ENCODE measurements at places on chromosomes 1 and 21.

DNA sequence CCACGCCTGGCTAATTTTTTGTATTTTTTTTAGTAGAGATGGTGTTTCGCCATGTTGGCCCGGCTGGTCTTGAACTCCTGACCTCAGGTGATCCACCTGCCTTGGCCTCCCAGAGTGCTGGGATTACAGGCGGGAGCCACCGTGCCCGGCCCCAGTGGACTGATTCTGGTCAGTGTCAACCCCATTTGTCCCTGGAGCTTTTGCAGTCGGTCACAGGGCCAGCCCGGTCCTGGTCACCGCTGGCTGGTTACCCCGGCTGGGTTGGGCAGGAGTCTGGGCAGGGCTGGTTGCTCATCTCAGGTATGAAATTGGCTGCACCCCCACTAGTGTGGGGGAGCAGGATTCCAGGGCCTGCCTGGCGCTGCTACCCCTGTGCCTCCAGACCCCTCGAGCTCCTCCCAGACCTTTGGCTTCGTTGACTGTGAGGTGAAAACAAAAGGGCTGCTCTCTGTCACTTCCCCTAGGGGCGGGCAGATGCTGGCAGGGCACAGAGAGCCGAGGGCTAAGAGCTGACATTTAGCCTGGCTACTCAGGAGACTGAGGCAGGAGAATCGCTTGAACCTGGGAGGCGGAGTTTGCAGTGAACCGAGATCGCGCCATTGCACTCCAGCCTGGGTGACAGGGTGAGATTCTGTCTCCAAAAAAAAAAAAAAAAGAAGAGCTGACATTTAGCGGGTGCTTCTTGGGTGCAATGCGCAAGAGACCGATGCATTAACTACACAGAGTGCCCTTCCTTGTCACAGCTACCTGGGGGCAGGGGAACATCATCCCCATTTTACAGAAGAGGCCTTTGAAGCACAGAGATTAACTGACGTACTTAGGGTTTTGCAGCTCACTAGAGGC, 10.6 kb downstream of the TNFRSF1B start:
- DNase-seq, result no peak

DNA sequence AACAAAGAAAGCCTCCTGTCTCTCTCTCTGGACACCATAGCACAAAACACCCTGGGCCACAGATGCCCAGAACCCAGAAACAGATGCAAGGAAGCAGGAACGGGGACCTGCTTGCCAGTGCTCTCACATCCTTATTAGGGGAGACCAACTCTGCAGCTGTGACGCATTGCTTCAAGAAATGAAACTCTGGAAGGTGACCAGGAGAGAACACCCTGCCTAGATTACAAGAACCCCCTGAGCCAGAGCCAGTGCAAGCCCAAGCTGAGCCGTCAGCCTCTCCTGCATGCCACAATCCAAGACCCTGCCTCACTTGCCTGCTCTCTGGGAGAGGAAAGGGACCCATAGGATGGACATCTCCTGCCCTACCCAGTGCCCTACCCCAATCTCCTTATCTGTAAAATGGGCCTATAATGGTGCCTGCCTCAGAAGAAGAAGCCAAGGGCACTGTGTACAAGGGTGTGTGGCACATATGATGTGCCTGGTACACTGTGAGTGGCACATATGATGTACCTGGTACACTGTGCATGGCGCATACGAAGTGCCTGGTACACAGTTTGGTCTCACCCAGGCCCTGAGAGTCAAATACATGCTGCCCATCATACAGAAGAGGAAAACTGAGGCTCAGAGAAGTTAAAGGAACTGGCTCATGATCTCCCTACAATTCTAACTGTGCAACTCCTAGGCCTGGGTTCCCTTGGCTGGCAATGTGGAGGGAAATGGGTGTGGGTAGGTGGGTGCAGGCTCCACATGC, 16.8 kb upstream of the FAM131C start:
- no peak for DNase-seq

- DNase-seq, result no peak
Observed at GRCh38 chr1:70005386-70006034, 199.9 kb downstream of the LRRC40 start.

DNA sequence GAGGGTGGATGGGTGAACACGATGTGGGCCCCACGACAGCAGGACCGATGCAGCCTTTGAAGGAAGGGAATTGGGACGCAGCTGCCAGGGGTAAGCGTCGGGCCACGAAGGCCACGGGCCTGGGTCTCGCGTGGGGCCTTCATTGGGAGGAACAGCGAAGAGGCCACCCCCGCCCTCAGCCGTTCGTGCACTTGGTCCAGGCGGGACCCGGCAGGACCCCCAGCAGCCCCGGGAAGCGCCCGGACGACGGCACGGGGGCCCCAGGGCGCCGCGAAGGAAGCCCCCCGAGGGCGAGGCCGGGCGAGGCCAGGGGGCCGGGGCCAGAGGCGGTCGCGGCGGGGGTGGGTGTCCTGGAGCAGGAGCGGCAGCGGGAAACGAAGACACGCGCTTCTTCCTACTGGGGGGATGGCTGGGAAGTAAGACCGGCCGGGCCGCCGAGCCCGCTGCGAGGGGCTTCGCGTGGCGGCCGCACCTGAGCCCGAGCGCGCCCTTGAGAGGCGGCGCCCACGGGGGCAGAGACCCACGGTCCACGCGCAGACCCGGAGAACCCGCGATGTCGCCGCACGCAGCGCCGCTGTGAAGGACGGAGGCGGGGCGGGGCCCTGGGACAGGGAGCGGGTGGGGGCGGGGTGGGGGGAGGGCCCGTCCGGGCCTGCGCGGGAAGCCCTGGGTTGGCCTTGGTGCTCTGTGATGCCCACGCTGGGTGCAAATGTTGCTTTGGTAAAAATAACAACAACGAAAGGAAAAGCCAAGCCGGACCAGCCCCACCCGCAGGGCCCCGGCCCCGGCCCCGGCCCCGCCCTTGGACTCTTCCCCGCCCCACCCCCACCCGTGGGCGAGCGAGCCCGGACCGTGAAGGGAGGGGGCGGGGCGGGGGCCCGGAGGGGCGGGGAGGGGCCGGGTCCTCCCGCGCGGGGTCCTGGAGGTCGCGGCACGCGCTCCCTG, 56.0 kb upstream of the ADARB1 start:
- no peak for DNase-seq

- no peak for DNase-seq
Observed at GRCh38 chr1:160630523-160631451, 16.1 kb downstream of the SLAMF1 start.

DNA sequence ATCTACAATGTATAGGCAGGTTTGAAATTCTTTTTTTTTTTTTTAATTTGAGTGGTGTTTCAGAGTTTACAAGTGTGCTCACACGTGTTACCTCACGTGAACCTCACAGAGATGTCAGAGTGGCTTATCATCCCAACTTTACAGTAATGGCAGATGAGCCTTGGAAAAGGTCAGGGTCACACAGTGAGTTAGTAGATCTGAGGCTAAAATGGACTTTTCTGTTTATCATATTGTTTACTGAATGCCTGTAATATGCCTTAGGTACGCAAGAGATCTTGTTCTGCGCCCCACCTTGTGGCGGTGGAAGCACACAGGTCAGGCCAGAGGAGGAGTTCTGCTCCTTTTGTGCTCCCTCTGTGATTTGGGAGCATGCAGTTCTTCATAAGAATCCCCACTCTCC, 80.0 kb downstream of the DYRK1A start:
- no peak for DNase-seq

DNA sequence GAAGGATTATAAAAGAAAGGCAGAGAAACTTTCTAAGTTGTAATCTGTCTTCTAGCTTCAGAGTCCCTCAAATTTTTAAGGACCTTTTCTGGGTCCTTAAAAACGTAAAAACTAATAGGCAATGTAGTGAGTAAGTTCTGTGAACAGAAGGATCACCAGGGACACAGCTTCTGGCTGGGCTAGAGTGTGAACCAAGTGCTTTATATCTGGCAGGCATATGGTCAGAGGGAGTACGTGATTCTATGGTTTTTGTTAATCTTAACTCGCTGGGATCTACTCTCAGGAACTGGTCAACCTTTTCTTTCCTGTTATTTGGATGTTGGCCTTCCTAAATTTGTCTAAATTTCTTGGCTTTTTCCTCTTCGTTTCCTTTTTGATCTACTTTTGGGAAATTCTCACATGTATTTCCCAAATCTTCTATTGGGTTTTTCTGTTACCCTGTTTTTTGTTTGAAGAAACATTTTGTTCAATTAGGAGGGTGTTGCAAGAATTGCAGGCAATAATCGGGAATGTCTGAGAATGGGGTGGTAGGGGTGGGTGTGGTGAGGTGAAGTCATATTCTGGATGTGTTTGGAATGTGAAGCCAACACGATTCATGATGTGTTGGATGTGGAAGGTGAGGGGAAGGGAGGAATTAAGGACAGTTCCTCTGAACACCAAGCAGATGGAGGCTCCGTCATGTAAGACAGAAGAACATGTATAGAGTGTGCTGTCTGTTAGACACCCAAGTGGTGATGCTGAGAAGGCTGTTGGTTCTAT, 193.2 kb downstream of the FMN2 start:
- peak; percentile 68 for DNase-seq

DNA sequence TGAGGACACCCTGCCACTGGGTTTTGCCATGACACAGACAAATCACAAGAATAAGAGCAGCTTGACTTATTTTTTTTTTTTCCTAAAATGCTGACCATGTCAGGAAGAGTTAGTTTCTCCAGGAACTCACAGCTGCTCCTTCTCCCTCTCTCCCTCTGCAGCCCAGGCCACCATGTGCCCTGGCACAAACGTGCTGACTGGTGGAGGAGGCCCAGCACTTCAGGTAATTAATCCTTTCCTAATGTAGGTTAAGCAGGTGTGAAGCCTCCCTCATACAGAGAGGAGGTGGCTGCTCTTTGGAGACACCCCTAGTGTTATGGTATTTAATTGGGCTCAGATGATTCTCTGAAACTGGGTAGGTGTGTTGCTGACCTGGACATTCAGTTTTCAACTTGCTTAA, 129.8 kb upstream of the USH2A start:
- DNase-seq, result no peak

DNA sequence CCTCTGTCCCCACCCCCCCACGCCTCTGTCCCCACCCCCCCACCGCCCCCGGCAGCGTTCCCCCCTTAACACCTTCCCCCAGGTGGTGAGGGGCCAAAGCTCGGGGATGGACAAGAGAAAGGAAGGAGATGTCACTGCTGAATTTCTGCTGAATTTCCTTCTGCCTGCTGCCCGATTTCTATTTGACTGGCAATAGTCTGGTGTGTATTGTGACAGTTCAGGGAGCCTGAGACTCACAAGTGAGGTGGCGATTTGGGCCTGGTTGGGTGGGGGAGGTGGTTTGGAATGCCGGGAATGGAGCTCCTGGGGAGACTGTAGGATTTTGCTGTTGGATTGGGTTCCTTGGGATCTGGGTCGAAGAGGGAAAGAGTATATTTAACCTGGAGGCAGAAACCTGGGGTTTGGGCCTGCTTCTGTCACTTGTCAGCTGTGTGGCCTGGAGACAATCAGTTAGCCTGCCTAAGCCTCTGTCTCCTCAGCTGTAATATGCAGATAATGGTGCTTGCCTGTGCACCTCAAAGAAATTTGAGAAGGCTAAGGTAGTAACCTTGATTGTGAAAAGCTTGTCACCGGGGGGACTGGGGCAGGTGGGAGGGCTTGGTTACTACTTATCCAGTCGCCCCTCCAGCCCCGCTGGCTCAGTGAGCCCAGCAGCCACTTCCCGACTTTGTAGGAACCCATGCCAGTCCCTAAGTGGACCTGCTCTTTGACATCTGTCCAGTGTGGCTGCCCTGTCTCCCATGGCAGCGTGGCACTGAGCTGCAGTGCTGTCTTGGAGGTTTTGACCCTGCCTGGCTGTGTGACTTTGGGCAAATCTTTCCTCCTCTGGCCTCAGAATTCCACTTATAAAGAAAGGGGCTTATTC, 7.7 kb upstream of the LMNA start:
- DNase-seq, result no peak

DNA sequence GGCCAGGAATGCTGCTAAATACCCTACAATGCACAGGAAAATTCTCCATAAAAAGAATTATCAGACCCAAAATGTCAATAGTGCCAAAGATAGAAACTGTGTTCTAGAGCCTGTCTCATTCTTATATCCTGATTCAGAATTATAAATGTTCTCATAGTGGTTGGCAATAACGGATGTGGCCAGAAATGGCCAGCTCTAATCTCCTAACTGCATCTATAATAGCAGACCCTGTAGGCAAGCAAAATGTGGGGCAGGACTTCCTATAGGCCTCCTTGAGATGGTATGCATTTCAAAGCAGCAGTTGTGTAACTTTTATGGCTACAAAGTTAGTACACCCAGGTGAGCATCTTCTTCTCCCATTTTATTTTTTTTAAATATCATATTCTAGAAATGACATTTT, 95.9 kb upstream of the SGIP1 start:
- no peak for DNase-seq

DNA sequence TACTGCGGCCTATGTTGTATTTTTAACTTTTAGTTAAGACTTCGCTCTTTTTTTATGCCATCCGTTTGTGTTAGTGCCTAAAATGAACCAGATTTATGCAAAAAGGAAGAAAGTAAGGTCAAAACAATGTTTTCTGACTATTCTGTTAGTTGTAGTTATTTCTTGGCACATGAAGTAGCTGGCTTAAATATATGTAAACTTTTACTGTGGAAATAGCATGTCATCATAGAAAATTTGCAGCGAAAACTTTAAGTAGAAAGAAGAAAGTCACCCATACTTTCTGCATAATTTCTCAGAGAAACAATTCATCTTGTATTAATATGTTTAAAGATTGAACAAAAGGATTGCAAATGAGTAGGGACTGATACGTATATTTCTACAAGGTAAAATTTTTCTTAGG, 106.4 kb downstream of the NEK7 start:
- no peak for DNase-seq

GRCh38 chr1:153337980-153338853, 10.4 kb downstream of the PGLYRP4 start:
- DNase-seq, result no peak

DNA sequence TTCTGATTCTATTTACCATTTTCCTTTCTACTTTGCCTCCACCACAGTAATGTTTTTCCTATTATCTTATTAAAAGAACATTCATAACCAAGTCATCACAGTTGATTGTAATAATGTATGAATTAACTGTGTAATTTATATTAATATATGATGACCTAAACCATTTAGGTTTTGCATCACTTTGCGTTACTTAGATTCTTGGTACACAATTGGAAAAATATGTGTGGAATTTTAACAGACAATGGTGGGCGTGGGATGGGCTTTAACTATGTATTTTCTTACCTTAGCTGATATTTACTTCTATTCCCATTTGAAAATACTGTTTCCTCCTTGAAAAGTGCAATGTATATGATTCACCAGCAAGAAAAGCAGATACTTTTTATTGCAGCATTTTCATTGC, 3.6 kb downstream of the KRTAP21-3 start:
- DNase-seq, result no peak

GRCh38 chr1:195754874-195755273, 853.4 kb downstream of the KCNT2 start:
- DNase-seq, result peak; percentile 57

DNA sequence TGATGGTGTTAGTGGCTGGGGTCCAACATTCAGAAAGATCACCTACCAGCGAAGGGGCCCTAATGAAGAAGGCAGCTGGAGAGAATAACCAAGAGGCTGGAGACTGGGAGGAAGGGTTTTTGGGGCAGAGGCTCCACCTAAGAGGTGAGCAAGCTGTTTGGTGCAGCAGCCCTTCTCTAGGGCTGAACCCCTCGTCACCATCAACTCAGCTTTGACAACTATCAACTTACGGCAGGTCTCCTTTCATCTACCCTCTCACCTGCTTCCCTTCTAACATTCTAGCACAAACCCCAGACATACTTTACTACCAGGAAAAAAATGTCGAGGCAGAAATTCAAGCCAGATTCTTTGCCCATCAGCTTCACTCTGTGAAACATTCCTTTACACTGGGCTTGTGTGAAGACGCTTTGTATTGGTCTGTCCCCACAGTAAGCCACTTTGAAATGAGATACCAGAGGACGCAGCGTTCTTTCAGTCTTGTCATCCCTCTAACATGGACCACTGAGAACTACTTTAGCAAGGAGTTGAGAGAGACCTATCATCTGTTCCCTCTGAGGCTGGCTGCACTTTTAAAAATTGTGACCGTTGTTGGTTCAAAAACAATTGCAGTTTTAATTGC, 84.6 kb downstream of the RAVER2 start:
- no peak for DNase-seq
